ENCODE measurements at places on chromosomes 6 and 20.

DNA sequence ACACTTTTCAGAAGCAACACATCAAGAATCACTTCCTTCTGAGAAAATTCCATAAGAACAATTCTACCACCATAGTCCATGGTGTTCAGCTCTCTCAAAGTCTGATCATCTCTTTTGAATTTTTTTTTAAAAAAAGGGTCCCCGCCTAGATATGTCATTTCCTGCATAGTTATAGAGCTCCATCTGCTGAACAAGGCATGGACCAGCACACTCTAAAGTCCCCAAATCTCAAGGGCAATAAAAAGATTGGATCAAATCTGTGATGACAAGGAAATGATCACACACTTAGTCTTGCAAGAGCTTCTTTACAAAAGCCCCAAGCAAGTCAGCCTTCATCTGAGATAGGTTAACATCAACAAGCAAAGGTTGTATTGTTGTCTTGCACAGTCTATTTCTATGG is 100.7 kb upstream of the STMND1 start:
- no peak for DNase-seq

DNA sequence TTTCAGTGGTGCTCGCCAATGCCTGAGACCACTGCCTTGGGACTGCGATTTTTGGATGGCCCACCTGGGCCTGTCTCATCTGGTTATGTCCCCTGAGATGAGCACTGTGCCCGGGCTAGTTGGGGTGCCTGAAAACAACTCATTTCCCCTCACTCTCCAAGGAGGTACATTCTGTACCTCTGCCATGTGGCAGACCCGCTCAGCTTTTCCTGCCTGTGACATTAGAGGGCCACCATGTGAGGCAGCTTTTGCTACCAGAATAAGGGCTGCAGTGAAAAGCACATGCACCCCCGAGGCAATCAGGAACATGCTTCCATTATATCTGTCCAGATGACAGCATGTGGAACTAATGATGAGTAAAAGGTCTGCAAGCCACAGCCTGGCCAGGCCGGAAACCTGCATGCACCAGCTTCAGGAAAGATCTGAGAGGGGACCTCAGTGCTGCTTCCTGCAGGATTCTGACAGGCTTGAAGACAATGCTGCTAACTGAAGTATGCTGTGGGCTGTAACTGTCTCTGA is 11.3 kb upstream of the SRSF6 start:
- no peak for DNase-seq

GRCh38 chr6:136173519-136174507 is 76.3 kb downstream of the MTFR2 start:
- DNase-seq, result no peak

- peak; percentile 92 for DNase-seq
Measured at GRCh38 chr6:30752157-30752927, 8.0 kb upstream of the IER3 start.

DNA sequence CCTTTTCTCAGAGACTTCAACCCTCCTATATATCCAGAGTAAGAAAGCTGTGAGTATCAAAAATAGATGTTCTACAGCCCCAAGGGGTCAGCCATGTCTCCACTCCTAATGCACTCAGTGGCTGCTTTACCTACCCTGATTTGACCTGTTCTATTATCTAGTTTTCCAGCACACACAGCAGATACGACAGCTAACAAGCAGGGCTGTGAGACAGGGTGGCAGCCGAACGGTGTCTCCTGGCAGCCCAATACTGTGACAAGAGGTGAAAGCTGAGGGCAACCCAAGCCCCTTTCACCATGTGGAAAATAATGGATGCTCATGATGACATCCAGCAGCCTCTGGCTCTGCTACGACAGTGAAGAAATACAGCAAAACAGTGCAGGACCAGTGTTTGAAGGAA is 67.9 kb downstream of the KIF13A start:
- no peak for DNase-seq

DNA sequence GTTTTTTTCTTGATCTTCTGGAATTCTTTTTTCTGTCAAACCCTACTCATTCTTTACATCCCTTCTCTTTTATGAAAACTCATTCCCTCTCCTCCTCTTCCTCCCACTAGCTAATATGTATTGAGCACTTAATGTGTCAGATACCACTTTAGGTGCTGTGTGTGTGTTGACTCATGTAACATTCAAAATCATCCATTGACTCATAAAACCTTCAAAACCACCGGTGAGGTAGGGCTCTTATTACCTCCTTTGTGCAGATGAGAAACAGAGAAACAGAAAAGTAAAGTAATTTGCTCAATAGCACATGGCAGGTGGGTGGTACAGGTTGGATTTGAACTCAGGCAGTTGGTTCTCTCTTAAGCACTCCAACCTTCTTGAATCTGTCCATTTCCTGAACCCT is 136.3 kb upstream of the NEDD9 start:
- no peak for DNase-seq

GRCh38 chr20:33693741-33694638 is 7.8 kb upstream of the E2F1 start:
- no peak for DNase-seq

DNA sequence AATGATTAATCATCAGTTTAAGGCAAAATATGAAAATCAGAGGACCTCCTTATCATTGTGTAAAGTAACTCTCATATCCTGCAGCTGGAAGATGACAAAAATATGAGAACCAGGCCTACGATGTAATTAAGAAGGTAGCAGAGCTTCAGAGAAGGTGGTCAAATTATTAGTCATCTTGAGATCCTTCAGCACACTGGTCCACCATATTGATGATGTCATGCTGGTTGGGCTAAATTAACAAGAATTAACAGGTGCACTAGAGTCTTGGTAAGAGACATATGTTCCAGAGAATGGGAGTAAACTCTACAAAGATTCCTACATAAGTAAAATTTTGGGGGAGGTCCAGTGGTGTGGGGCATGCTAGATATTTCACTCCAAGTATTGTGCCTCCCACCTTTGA is 112.8 kb downstream of the OTOR start:
- no peak for DNase-seq

GRCh38 chr6:53294095-53294494 is 54.7 kb downstream of the ELOVL5 start:
- DNase-seq, result no peak

DNA sequence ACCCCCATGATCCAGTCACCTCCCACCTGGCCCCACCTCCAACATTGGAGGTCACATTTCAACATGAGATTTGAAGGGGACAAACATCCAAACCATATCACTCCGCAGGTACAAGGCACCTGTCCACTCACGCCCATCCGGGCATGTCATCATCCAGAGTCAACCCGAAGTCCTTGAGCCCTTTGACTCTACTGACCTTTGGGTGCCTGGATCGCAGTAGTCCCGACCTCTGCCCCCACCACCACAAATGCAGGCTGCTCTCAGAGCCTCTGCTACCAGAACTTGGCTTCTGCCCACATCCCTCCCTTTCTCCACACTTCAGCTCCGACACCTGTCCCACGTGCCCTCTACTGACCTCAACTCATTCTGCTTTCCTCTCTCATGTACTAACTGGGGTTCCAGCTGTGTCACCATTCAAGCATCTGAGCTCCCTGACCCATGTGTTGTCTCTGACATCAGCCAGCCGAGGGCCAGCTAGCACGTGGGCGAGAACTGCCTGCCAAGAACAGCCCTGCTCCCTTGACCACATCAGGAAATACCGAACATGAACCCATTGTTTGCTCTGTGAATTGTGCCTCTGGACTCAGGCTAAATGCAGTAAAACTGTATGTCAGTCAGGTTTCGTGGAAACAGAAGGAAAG is 498.3 kb upstream of the SULF2 start:
- DNase-seq, result peak; percentile 5

GRCh38 chr6:44002067-44002592 is 125.1 kb downstream of the MRPL14 start:
- DNase-seq, result no peak

DNA sequence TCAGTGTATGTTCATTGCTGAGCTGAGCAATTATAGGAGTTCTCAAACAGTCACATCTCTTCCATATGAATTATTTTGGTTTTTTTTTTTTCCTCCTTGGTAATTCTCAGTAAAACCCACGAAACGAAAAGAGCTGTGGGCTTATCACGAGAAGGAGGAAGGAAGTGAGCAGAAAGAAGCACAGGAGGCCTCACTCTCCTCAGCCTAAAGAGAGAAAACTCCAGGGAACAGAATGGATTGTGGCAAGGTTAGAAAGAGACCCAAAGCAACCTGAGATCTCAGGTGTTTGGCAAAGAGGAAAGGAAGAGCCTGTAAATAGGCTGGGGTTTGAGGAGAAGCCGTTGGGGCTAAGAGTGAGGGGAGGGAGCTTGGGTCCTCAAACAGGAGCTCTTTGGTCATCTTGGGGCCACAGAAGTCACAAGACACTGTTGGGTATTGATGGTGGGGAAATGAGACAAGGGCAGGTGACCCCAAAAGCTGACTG is 67.8 kb upstream of the CITED2 start:
- no peak for DNase-seq

GRCh38 chr20:10672624-10673127 is 1.1 kb downstream of the JAG1 start:
- no peak for DNase-seq

GRCh38 chr6:76026101-76026500 is 46.4 kb downstream of the IMPG1 start:
- no peak for DNase-seq

GRCh38 chr6:156395276-156395675 is 381.9 kb upstream of the ARID1B start:
- DNase-seq, result no peak

GRCh38 chr20:58086763-58087561 is 141.5 kb downstream of the ANKRD60 start:
- DNase-seq, result peak; percentile 38

GRCh38 chr6:54646069-54646950 is 200.3 kb upstream of the FAM83B start:
- no peak for DNase-seq

GRCh38 chr20:4959592-4959991 is 41.7 kb downstream of the SLC23A2 start:
- DNase-seq, result no peak

DNA sequence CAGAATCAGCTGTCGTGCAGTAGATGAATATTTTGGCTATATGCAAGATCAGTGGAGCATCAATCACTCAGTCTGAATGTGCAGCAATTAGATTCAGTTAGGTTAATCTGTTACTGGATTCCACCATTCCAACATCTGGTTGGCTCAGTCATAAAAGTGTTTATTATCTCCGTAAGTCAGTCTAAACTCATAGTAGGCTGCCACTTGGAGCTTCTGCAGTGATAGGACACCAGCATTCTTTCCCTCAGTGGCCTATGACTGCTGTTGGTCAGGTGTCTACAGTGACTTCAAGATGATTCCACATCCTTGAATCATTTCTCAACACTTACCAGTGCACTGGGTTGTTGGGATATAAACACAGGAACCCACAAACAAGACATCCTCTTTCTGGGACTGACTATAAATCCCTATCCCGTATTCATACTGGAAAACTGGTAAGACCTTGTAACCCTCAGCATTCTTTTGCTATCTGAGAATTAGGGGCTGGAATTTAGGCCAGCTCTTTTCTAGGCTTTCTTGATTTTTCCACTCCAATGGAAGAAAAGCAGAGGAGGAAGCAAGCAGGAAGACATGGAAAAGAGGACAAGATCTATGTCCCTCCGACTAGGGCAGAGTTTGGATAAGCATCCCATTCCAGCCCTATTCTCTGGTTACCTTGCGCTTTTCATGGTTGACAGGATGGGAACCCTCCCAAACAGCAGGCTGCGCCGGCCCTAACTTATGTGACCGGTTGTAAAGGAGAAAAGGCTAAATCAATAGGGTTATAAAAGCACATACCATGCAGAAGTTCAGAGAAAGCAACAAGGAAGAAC is 919.6 kb downstream of the KIF16B start:
- DNase-seq, result no peak

GRCh38 chr20:19692685-19693119 is 65.4 kb upstream of the RIN2 start:
- peak; percentile 53 for DNase-seq

GRCh38 chr6:106560996-106561685 is 68.2 kb downstream of the RTN4IP1 start:
- DNase-seq, result no peak

- DNase-seq, result no peak
Measured at GRCh38 chr6:9499709-9500108, 915.2 kb downstream of the TFAP2A start.

GRCh38 chr20:7302250-7302649 is 534.8 kb downstream of the BMP2 start:
- DNase-seq, result no peak

DNA sequence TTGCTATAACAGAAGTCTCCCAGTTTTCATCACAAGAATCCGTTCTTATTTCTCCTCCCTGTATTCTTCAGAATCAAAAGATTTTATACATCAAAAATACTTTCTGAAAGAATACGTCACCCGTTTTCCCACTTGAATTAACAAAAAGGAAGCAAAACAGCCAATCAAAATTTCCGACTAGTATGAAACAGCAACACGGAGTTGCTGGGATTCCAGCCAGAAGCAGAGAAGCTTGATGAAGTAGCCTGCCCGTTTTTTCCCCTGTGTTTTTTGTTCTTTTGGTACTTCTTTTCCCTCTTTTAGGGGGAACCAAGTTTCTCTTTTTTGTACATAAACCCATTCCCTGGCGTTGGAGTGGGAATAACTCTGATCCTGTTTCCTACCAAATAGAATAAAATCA is 14.6 kb downstream of the TXLNB start:
- DNase-seq, result no peak

DNA sequence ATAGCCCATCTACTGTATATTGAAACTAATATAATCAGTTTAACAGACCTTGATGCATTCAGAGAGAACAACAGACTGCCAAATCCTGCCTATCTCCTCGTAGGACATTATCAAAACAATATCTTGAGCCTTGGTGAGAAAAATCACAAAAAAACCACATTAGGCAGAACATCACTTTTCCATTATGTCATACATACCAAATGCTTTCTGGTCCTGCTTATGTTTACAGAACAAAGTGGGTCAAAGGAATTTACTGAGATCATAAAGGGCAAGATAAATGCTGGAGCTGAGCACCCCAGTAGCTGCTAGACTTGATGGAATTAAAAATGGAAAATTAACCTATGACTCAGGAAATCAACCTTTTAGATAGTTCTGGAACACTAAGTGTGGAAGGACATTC is 195.3 kb upstream of the KCNK16 start:
- DNase-seq, result no peak

GRCh38 chr6:151425561-151425960 is 26.4 kb downstream of the RMND1 start:
- DNase-seq, result no peak

- DNase-seq, result no peak
Measured at GRCh38 chr20:38215194-38216182, 45.0 kb downstream of the KIAA1755 start.

GRCh38 chr6:135030056-135030473 is 24.6 kb downstream of the HBS1L start:
- no peak for DNase-seq

DNA sequence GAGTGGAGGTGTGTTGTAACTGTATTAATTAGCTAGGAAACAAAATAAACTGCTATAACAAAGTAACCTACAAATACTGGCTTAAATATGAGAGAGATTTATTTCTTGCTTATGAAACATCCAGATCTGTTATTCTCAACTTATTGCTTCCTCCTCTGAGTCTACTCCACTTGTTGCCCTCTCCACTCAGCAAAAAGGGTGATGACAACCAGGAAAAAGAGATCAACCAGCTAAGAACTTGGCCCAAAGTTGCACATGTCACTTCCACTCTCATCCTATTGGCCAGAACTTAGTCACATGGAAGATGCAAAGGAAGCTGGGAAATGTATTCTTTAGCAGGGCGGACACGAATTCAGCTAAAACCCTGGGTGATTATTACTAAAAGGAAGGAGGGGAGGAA is 5.2 kb upstream of the TP53RK start:
- no peak for DNase-seq

- DNase-seq, result no peak
Measured at GRCh38 chr6:157151989-157152388, 171.3 kb downstream of the TMEM242 start.

GRCh38 chr6:42022755-42023384 is 27.5 kb upstream of the TAF8 start:
- no peak for DNase-seq

GRCh38 chr6:170024940-170025339 is 265.9 kb downstream of the DLL1 start:
- DNase-seq, result no peak

Data from Panc1 (cell line).